ENCODE measurements at places on chromosomes 2 and 18. TPM values are rescaled to one million over a fixed set of nuclear protein-coding genes. Genes with fewer than 3 reads are reported as not detected.

Gene REG3A
- not detected for total RNA-seq

GRCh38 chr2:4012197-4012596, 308.8 kb downstream of the DCDC2C start:
- DNase-seq = no peak

DNA sequence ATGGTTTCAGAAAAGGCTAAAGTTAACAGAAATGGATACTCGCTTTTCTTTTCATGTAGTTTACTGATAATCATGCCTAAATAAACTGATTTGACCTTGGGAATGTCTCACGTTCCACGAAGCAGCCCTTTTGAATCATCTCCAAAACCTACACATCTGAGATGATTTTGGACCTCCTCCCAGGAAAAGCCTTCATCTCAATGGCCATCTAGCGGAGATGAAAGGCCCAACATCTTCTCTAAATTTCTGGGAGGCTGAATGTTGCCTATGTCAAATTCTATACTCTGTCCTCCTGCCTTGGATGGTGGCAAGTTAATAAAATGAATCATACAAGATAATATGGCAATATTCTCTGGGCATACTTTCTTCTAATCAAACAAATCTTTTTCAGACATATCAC, 448.5 kb downstream of the ZEB2 start:
- no peak for DNase-seq

DNA sequence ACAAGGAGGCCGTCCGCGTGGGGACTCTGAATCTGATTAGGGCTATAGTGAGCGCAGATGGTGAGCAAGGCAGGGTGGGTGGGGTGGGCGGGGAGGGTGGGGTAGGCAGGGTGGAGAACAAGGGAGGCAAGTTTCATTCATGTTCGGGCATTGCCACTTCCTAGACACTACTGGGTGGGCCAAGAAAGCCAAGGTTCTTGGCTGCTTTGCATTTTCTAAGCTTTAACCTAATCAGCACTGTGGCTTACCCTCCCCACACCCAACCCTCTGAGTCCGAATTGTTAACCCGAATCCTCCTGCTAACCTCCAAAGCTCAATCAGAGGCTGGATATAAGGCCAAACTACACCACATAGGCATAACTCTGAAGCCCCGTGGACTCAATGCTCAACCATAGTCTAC, 18.1 kb downstream of the MROH2A start:
- DNase-seq = no peak

- DNase-seq = no peak
Observed at GRCh38 chr18:49227001-49227380, 233.5 kb downstream of the DYM start.

- no peak for DNase-seq
Observed at GRCh38 chr2:159177357-159177756, 109.1 kb downstream of the WDSUB1 start.

All from astrocyte (in vitro differentiated cells and primary cell).